ENCODE measurements at places on chromosomes 6 and 20.

DNA sequence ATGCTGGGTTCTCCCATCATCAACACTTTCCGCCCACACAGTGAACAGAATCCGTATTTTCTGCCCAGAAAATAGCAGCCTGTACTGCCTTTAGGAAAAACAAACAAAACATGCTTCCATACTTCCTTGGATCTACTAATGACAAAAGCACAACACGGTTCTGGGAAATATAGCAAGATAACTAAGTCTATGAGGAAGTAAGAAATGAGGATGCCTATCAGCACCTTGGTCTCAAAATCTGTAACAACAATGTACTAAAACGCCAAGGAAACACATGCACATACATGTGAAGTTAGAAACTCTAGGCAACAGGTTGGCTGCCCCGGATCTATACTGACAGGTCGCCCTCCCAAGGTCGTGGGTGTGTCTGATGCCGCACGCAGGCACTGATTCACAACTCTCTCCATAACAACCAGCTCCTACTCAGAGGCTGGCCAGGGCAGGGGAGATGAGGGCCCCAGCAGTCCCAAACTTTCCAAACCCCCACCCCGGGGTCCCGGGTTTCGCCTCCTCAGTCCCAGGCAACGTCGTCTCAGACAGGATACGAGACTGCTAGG lies 710 bp downstream of the BTBD9 start:
- no peak for DNase-seq

DNA sequence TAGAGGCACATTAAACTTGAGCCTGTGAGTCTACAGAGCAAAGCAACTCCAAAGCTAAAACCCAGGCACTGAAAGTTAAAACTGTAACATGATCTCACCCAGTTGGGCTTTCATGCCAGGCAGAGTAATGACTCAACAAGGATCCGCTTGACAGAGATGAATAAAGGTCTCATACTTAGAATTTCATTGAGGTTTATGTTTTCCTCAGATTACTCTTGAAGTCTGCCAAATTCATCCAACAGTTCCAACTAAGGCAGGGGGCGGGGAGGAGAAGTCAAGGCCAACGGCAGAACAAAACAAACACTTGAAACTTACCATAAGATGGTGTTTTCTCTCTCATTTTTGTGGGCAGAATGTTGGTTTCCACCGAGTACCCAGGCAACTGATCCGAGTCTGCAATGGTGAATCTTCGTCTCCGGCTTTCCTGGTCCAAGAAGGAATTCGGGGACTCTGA lies 54.0 kb upstream of the IPCEF1 start:
- no peak for DNase-seq

DNA sequence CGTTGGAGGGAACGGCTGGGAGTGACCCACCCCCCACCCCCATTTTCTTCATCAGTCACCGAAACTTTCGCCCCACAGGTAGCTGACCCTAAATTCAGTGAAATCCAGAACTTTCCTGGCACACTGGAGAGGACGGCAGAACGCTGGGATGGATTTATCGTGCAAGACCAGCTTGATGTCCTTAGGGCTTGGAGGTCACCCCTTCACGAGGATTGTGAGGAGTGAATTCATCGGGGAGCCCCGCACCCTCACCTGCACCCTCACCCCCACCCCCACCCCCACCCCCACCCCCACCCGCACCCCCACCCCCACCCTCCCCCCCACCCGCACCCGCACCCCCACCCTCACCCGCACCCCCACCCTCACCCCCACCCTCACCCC lies 13.3 kb upstream of the TCFL5 start:
- DNase-seq = no peak

DNA sequence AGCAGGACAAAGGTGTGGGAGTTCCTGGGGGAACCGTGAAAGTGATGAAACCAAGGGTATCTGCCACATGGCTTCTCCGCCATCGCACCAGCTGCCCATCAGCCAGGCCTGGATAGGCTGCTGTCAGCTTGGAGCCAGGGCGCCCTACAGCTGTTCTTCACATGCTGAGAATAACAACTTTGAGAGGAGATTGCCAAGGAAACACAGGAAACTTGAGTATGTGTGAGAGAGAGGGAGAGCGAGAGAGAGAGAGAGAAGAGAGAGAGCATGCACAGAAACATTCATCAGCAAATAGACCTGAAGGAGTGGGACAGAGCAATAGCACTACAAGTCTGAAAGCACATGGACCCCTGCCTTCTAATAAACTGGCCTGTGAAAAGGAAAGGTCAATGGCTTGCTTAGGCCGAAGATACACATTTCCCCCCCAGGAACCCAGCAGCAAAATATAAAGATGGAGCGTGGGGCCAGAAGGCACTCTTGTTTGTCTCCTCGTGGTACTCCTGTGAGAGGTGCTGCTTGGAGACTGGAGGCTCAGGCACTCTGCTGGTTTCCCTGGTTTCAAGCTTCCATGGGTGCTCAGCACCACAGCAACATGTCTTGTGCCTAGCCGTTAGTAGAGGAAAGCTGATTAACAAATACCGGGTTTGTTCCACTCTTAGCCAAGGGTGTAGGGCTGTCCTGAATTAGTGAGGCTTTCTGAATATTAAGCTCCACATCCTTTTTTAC lies 53.0 kb downstream of the SNAP25 start:
- no peak for DNase-seq

DNA sequence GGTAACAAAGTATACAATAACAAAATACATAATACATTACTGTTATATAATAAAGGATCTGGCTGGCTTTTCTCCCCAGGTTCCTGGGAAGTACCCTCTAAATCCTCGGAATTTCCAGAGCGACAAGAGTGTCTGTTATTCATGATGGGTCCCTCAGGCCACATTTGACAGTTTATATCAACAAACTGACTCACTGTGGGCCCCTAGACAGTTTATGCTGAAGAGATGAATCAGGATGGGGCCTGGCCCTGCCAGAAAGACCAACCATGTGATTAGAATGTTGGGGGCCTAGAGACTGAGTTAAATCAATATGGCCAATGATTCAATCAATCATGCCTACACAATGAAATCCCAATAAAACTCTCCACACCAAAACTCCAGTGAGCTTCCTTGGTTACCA lies 13.5 kb downstream of the USP45 start:
- no peak for DNase-seq

- no peak for DNase-seq
Measured at GRCh38 chr6:12137480-12137879, 125.4 kb downstream of the HIVEP1 start.

DNA sequence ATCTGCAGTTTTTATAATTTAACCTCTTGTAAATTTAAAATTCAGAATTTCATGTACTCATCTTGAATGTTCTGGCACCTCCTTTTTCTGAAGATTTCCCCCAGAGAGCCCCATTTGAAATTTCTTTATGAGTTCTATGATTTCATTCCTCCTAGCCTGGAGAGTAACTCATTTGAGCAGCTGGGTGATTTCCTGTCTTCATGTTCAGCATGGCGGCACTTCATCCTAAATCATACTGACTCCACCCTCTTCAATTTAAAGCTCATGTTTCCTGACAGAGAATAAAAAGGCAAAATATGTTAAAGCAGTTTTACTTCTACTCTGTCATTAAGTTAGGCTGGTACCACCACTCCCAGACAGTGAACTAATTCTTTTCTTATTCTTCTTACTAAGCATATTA lies 250.9 kb upstream of the POU3F2 start:
- no peak for DNase-seq

DNA sequence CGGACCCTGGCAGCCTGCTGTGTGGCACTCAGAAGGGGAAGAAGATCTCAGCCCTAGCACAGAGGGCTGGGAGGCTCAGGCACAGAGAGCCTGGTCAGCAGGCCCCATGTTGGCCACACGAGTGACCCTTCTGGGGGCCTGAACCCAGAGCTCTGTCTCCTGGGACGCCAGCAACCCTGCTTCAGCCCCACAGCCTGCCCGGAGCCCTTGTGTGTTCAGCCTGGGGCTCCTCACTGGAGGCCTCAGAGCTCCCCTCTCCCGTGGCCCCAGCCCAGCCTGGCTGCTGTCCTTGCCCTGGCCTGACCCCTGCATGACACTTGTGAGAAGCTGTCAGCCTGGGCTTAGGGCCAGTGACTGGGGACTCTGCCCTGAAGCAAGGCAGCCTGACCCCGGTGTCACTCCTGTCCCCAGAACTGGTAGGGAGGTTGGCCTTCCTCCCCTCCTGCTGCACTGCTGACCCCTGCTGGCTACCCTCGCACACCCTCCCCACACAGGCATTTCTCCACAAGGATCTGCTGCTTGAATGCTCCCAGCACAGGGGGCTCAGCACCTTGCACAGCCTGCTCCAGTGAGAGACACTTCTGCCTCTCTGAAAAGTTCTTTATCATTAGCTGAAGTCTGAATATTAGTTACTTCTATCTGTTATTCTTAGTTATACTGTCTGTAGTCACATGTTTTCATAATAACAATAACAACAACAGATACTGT lies 15.4 kb upstream of the IP6K3 start:
- peak; percentile 90 for DNase-seq

- DNase-seq = no peak
Measured at GRCh38 chr6:36075656-36076055, 48.0 kb downstream of the MAPK14 start.

DNA sequence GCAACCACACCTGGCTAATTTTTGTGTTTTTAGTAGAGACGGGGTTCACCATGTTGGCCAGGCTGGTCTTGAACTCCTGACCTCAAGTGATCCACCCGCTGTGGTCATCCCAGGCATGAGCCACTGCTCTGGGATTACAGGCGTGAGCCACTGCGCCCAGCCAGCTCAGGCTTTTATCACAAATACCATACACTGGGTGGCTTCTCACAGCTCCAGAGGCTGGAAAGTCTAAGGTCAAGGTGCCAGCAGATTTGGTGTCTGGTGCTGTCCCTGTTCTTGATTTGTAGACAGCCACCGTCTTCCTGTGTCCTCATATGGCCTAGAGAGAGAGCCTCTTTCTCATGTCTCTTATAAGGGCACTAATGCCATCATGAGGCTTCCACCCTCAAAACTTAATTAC lies 25.9 kb downstream of the SHLD1 start:
- no peak for DNase-seq

- DNase-seq = no peak
Measured at GRCh38 chr6:127869772-127870404, 31.0 kb downstream of the THEMIS start.

DNA sequence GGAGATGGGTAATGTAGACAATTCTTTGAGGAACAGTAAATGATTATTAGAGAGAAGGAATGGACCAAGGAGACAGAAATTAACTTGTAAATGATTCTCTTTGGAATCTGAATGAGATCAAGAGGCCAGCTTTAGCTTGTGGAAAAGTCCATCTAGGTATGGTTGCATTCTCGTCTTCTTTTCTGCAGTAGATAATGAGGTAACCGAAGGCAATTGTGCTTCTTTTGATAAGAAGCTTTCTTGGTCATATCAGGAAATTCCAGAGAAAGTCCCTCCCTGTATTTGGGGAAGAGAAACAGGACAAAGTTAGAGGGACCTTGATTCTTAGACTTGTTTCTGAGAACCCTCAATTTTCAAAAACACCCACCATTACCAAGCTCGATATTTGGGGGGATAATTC lies 109.1 kb upstream of the PRSS16 start:
- no peak for DNase-seq

GRCh38 chr6:169957351-169957963 lies 206.0 kb downstream of the ERMARD start:
- DNase-seq = no peak

DNA sequence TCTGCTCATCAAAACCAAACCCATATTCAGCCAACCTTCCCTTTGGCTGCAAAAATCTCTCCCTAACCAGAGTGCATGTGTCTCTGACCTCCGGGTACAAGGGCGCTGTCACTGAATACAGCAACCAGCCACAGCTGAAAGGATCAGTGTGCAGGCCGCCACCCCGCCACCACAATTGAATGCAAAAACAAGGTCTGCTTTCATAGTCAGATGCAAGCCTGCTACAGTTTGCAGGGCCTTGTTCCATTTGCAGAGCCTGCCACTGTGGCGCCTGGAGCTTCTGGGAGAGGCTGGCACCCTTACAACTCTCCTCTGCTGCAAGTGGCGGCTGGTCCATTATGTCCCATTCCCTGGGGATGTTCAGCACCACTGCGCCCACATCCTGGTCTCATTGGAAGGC lies 23.5 kb downstream of the MDGA1 start:
- DNase-seq = no peak

DNA sequence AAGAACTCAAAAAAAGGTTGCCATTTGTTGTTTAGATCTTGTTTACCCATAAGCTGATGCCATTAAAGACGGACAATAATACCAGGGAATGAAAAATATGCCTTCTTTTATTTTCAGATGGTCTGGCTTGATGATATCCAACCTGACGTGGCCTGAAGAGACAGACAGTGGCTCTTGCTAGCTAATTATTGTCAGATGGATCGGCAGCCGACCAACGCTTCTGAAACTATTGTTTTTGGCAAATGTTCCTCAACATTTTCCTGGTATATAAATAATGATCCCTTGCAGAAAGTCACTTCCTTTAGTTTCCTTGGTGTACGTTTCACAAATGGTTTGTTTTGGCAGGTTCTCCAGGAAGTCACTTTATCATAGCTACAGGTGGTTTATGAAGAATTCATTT lies 290.9 kb upstream of the TSHZ2 start:
- no peak for DNase-seq

DNA sequence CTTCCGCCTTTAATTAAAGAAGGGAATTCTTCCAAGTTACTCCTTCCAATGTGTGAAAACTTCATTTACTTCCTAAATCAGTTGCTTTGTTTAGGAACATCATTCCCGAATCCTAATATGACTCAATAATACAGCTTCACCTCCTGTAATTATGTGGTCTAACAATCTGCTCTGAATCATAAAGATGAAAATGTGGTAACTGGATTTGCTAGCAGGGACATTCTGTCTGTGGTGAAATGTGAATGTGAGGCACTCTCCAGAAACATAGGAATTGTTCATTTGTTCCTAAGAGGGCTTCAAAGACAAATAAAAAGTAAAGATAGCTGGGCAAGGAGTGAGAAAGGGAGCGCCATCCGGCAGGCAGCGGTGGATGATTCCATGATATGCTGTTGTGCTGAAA lies 678.1 kb downstream of the KIF16B start:
- DNase-seq = no peak

DNA sequence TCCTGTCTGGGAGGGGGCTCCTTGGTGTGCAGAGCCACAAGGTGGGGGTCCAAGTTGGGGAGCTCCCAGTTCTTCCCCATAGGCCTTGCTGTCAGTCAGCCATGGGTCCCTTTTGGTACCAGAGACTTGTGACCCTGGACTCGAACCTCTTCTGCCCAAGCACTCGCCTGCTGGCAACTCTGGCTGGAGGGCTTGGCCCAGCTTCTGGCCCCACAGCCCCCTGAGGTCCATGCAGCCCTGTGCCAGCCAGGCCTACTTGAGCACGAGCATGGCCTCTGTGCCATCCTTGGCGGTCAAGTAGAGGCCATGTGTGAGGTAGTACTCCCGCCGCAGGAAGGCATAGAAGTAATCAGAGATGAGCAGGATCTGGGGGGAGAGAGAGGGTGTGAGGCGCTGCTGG lies 2.1 kb downstream of the MAP1LC3A start:
- no peak for DNase-seq

- DNase-seq = no peak
Measured at GRCh38 chr6:161301338-161301737, 27.5 kb upstream of the AGPAT4 start.

- DNase-seq = peak; percentile 54
Measured at GRCh38 chr6:26412228-26412627, 10.2 kb downstream of the BTN3A1 start.

DNA sequence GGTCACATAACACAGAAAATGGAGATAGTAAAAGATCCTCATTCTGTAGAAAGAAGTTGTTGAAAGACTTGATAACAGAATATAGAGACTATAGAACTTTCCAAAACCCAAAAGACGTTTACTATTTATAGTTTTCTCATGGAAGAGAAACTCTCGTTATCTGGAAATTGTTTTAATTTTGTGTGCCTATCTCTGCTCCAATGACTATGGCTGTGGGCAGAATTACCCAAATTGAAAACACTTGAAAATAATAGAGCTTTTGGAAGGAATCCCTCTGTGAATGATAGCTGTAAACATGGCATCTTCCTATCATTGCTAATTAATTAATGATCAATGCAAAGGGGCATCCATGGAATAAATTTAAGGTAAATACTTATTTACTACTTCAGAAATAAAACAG lies at the start of gene DEFB114:
DEFB114 (minus strand) TSS at position 101 of the 400 bp plus-strand sequence; CDS start at position 42, 59 bp downstream.
- no peak for DNase-seq
